Activated T-cell treated with anti-CD3 and anti-CD28 coated beads, Interleukin-2, amount 50 U/mL, for 24 hours (primary cell): ENCODE measurements at places on chromosomes 12 and 14.

GRCh38 chr12:85310456-85311076 is 30.5 kb downstream of the ALX1 start:
- DNase-seq, result no peak

DNA sequence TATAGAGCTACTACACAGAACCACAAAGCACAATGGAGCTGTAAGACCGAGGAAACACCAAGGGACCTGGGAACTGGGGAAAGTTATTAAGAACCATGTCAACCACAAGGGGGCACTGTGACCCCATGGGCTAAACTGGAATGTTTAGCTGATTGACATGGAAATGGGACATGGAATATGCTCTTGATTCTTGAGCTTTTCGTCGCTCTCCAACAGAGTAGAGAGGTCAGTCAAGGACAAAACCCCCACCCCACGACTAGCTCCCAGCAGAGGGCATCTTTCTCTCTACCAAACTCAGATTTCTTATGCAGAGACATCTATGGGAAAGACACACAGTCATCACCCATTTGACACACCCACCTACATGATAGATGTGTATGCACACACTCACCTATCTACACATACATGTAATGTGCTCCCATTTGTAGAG is 10.1 kb downstream of the NDRG2 start:
- DNase-seq, result peak; percentile 81

GRCh38 chr12:10736463-10736862 is 13.3 kb upstream of the YBX3 start:
- no peak for DNase-seq

GRCh38 chr14:56413721-56414120 is 165.9 kb upstream of the TMEM260 start:
- no peak for DNase-seq

DNA sequence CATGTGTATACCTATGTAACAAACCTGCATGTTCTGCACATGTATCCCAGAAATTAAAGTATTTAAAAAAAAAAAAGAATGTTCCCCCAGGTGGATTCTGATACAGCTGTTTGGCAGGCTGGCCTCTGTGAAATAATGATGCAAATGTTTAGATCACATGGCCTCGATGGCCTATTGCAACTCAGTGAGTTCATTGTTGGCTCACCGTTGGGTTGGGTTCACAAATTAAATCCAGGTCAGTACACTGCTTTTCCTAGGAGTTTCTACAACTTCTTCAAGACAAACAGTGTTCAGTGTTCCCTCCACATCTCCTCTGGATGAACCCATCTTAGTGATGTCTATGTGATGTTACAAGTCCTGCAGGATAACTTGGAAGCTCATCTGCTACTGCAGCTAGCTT is 58.3 kb upstream of the STXBP6 start:
- DNase-seq, result no peak
